ENCODE measurements at places on chromosomes 1 and 21.

GRCh38 chr1:11578004-11578403 lies 76.2 kb downstream of the FBXO2 start:
- DNase-seq = no peak

DNA sequence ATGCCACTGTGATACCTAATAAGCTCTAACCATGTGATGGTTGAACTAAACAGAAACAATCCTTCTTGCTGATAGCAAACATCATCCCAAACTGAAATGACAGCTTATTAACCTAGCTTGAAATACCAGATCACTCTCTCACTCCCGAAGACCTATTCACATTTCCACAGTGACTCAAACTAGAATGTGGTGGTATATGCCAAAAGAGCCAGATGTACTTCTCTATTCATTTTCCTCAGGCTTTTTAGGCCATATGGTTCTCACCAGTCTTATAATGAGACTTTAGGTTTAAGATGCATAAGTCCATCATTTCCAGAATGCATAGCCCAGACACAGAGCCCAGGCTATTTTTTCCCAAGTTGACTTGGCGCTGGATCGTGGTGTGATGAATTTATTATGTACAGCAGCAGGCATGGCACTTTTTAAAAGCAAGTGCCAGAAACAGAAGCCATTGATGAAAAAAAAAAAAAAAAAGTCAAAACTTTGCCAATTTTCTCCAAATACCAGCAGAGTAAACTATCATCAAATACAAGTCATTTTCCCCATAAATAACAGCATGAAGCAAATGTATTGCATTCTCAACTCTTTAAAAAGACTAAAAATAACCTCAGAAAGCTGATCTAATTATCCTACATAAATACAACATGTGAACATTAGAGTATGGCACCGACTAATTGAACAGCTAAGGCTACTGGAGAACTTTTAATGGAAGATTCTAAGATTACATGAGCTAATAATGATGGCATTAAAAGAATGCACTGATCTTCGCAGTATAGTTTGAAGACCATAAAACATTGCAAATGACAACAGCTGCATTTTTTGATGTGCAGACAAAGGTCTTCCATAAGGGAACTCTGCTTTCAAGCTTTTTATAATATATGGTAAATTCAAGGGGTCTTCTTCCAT lies 365.4 kb downstream of the LRRIQ3 start:
- no peak for DNase-seq

GRCh38 chr1:220003610-220004299 lies 42.5 kb downstream of the EPRS1 start:
- no peak for DNase-seq

GRCh38 chr1:244395965-244396364 lies 55.7 kb downstream of the ADSS2 start:
- no peak for DNase-seq

DNA sequence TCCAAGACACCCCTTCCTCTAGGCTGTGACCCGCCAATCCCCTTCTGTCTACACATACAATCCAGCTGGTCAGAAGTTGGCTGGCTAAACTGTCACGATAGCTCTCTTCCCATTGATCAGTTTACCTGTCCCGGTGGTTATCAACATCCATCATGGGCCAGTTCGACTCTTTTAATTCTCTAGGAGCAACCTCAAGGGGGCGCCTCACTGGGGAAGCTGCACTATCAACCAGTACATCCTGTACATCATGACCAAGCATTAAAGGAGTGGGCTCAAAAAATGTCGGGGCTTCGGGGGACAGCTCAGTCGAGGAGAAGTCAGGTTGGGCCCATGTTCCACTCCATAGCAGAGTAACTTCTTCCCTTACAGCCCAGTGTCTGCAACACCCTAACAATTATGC lies 53.2 kb upstream of the B3GALNT2 start:
- no peak for DNase-seq

Measured in GM13976 (cell line).